ENCODE measurements at places on chromosomes 3 and 15.

- no peak for DNase-seq
Measured at GRCh38 chr3:46719735-46720271, 2.1 kb upstream of the PRSS50 start.

DNA sequence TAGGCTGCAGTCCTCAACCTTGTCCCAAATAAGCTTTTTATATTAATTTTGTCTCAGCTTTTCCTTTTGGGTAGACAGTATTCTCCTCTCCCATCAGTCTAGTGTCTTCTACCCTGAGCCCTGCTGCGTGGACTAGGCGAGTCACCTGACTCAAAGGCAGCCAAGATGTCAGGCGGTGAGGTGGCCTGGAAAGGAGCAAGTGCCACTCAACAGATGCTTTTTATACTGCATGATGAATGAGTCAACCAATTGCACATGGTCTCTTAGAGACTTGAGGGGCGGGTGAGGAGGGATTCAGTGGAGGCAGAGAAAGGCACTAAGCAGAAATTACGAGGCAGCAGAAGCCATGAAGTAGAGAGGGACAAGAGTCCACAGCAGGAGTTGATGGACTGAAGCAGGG, 95.9 kb downstream of the FRMD4B start:
- DNase-seq = peak; percentile 21

DNA sequence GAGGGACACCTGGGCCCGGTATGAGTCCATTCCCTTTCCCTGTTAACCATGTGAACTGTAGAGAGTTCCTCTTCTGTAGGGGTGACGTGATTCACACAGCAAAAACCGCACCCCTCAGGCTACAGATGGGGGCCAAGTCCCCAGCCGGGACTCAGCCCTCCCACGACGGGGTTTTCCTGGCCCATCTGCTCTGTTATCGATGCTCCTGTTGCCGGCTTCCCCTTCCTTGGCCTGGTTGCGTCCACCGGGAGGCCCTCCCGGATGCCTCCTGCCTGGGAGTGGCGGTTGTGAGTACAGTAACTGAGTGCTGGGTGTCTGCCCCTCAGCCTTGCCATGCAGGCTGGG, 817 bp upstream of the PLXNA1 start:
- DNase-seq = peak; percentile 73

DNA sequence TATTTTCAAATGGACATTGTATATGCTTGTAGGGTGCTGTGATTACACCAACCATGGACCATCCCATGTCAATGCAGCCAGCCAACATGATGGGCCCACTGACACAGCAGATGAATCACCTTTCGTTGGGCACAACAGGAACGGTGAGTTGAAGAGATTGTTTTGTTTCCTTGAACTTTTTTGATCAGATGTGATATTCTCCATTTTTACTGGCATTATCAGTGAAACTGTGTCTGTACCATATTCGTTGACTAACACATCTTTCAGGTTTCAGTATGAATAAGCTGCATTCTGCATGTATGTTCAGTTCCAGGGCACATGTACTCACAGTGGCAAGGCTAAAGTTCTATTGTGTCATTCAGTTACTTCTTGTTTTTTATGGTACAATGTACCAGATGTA, 655.2 kb downstream of the RBMS3 start:
- DNase-seq = no peak

DNA sequence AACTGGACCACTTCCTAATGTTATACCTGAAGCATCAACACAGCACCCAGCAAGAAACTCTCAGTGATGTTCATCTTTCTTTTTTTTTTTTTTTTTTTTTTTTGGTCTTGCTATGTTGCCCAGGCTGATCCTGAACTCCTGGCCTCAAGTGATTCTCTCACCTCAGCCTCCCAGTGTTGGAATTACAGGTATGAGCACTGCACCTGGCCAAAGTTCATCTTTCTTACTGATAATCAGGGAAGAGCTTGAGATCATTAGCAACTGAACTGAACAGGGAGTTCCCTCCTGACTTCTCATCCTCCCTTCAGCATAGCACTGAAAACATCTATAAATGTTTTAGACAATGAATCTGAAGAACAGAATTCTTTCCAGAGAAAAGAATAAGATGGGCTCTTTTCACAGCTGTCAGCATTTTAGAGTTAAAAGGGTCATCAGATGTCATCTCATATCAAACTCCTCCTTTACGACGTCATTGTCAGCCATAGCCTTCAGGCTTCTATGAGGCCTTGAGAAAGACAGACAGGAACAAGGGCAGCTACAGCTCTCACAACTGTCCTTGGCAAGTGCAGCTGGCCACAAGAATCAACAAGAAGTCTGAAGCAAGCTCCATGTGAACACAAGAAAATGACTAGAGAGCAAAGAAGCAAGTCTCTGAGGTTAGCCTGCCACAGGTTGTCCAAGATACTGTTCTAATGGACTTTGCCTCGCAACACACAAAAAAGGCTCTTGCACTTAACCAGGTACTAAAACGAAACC, 33.8 kb downstream of the SCAP start:
- no peak for DNase-seq

GRCh38 chr15:66108483-66109265, 144.9 kb downstream of the MEGF11 start:
- no peak for DNase-seq

DNA sequence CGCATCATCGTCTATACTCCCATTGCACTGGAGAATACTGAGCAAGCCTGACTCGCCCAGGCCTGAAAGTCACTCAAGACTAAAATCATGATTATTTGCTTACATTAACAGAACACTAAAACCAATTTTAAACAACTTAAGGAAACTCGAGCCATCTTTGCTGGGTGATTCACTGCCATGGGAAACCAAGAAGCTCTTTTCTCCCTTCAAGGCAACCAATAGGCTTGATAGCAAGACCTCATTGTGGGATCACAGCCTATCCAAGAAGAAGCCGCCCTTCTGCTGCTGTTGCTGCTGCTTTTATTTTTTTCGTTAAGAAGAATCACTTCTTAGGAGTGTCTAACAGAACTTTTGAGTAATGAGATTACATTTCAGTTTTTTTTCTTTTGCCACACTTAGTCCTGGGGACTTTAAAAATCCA, 479.4 kb downstream of the FOXP1 start:
- peak; percentile 96 for DNase-seq

DNA sequence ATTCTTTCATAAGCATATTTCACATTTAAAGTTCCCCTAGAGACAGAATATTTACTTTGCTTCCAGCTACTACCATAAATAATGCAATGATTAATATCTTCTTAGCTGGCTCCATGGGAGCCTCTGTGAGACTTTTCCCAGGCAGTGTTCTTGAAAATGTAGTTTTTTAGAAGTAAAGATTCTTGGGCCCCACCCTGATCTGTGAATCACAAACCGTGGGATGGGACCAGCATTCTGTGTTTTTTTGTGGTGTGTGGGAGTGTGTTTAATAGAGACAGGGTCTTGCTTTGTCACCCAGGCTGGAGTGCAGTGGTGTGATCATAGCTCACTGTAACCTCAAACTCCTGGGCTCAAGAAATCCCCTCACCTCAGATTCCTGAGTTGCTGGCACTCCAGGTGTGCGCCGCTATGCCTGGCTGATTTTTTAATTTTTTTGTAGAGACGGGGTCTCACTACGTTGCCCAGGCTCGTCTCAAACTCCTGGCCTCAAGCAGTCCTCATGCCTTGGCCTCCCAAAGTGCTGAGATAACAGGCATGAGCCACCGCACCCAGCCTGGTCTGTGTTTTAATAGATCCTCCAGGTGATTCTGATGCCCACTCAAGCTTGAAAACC, 83.0 kb downstream of the KLHL25 start:
- peak; percentile 34 for DNase-seq

GRCh38 chr3:120775411-120775810, 32.9 kb downstream of the GTF2E1 start:
- no peak for DNase-seq

DNA sequence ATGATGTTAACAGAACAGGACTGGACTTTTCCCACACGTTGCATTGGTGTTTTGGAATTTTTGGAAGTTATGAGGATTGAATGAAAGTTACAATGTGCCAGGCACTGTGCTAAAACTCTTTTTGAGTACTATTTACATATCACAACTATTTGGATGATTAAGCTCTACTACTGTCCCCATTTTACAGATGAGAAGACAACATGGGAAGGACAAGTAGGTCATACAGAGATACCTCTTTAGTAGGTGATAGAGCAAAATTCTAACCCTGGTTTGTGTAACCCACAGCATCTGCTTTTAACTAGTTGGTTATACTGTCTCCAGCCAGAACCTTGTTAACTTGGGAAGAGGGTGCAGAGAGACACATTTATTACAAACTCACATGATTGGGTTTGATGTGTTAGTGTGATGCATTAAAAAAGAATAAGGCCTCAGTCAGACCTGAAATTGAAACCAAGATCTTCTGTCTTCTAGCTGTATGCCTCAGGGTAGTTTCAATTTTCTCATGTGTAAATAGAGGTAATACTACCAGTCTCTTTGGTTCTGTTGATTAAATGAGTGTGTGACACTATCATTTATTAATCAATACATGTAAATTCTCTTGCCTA, 1.4 kb downstream of the NDUFB4 start:
- no peak for DNase-seq

GRCh38 chr3:74366331-74366730, 248.1 kb downstream of the CNTN3 start:
- no peak for DNase-seq

DNA sequence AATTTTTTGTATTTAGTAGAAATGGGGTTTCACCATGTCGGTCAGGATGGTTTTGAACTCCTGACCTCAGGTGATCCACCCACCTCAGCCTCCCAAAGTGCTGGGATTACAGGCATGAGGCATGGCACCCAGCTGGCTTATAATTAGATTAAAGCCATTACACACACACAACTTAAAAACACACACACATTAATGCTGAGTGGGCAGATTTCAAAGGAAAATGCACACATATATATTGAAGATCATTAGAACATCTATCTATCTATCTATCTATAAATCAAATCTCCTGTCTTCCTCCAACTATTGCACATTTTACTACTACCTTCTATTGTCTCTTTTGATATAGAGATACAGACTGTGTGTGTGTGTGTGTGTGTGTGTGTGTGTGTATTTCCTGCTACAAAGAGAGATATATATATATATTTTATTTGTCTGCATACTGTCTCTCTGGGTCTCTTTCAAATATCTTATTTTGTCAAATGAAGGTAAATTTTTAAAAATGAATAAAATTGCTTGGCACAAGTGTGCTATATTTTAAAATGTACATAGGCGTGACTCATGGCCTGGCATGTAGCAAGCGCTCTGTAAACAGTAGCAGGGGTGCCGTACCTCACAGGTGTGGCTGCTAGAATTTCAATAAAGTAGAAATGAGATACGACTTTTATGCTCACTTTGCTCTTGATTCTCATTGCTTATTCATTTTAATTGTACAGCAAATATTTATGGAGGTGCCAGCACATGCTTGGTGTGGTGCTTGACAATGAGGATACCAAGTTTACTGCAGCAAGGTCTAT, 655.8 kb downstream of the AGBL1 start:
- DNase-seq = no peak

DNA sequence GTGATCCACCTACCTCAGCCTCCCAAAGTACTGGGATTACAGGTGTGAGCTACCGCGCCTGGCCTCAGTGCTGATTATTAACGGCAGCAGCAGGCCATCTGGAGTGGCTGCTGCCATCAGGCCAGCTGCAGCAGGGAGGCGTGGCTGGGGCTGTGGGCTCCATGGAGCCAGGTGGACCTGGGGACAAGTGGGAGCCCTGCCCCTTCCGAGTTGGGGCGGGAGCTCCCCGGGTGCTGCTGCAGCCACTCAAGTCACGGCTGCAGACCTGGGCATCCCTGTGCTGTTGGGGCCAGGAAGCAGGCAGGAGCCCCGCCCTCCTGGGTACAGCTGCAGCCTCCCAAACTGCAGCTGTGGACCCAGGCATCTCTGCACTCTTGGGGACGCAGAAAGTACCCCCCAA, 23.9 kb downstream of the LRRC49 start:
- no peak for DNase-seq

GRCh38 chr15:65370885-65371284, 6.9 kb downstream of the IGDCC3 start:
- DNase-seq = no peak

- DNase-seq = peak; percentile 34
Measured at GRCh38 chr3:189572249-189572648, 58.9 kb upstream of the TP63 start.

DNA sequence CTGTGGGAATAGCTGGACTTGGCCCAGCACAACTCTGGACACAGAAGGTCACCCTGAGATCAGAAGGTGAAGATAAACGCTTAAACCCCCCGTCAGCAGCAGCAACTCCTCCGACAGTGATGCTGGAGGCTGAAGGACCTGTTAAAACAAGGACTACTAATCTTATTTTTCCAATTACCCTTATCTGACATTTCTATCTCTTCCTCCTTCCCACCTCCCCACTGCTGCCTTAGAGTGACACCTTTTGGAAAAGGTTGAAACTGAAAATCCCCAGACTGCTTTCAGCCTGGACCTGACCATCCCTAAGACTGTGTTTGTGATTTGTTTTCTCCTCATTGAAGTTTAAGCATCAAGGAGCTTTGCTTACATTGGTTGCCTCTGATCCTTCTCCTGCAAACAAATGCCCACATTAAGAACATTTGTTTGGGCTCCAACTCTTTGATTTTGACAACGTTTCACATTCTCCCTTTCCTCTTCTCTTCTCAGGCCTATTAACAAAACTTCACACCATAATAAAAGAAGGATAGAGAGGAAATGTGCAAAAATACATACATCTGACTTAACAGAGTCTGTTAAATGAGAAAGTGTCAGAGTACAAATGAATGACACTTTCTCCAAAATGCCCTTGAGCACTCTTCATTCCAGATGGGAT, 410.6 kb upstream of the WNT5A start:
- DNase-seq = peak; percentile 2
